Naive thymus-derived CD4-positive, alpha-beta T cell (primary cell): ENCODE measurements at places on chromosomes 2 and 18.
A peak's percentile ranks its signal among the peaks of the same experiment; 100 is the strongest.

DNA sequence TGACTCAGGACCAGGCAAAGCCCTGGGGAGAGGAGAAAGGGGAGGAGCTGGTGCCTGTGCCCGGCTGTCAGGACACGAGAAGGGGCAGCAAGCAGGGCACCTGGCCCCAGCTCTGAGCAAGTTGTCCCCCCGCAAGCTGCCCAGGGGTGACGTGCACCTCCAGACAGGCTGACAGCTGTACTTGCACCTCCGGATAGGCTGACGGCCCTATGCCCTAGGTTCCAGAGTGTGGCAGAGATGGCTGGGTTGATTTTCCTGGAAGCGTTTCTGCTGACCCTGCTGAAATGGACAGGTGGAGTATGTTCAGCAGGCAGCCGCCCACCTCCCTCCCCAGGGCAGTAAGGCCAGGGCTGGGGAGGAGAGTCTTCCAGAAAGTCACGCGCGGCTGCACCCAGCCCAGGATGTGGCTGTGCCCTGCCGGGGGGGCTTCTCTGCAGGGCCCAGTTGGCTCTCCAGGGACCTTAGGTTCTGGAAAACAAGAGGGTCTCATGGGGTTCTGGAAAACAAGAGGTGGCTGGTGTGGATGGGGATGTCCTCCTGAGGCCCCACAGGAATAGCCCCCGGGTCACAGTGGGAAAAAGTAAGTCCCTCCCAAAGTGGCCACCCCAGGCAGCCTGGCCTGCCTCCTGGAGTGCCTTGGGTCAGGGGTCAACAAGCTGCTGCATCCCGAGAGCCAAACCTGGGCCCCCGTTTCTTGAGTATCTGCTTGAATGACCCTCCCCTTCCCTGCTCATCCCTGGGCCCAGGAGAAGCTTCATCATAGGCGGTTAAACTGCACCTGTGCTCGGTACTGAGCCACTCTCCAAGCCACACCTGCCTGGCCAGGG, 71.4 kb upstream of the OTOS start:
- no peak for DNase-seq

DNA sequence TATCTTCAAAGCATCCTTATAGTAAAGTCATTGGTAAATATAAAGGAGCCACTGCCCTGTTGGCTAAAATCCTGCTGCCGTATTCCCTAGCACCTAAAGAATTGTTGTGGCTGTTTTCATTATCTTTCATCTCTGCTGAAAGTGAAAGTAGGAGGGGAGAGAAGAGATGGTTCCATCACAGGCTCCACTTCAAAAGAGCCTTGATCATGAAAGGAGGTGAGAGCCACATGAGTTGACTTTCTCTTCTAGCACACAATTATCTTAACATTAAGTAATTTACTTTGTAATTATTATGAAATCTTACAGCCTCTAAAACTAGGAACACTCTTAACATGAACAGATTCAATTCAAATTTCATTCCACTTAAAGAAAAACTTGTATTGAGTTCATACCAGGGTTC, 1050.9 kb upstream of the LRRTM1 start:
- no peak for DNase-seq

DNA sequence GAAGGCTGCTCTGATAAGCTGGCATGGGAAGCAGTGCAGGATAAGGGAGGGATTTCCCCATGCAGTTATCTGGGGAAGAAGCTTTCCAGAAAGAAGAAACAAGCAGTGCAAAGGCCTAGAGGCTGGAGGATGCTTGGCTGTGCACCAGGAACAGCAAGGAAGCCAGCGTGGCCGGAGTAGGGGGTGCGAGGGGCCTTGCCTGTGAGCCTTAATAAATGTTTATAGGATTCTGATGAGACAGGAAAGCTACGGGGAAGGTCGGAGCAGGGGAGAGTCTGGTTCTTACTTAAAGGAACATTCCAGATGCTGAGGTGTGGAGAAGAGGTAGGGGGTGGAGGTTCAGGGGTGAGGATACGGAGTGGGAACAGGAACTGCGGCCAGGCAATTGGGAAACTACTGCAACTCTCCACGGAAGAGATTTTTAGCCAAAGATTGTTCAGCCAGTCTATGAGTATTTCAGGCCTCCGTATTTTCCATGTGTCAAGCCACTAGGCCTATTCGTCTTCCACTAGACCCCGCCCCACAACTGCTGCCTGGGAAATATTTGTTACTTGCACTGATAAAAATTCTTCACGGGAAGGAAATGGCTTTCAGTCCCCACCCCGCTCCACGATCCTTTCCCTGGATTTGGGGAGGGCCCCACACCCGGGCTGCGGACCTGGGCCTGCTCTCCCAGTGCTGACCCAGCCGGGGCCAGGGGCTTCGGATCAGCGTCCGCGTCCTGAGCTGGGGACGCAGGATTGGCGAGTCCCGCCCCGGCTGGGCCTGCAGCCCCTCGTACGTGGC, 516 bp downstream of the EIF2AK2 start:
- no peak for DNase-seq

DNA sequence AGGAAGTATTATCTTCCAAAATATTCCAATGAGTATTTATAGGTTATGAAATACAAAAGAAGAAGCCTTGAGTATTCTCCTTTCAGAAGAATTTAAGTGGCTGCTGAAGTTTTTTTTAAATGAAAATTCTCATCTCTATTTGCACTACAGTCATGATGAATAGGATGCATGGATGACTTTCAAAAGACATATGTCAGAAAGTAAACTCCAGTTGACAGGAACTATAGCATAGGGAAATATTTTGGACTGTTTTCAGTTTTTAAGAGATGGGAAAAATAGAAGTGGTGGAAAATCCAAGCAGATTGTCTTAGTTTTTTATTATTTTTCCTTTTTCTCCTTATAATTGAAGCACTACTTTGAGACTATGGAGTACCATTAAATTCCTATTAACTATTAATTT, 825.1 kb upstream of the FSHR start:
- no peak for DNase-seq

DNA sequence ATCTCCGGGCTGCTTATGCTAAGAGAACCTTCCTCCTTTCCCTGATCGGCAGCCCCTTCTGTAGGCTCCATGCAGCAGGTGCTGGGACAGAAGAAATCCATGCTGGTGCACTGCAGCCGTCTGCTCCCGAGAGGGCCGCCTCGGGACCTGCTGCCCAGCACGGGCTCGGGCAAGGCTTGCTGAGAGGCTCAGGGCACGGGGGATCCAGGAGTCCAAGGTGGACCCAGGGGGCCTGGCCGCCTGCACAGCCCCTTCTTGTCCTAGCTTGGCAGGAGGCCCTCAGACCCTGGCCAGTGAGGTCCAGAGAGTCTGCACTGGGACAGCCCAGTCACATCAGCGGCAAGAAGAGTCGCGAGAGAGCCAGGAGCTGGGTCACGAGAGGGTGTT, 13.3 kb upstream of the DUSP2 start:
- DNase-seq = no peak

DNA sequence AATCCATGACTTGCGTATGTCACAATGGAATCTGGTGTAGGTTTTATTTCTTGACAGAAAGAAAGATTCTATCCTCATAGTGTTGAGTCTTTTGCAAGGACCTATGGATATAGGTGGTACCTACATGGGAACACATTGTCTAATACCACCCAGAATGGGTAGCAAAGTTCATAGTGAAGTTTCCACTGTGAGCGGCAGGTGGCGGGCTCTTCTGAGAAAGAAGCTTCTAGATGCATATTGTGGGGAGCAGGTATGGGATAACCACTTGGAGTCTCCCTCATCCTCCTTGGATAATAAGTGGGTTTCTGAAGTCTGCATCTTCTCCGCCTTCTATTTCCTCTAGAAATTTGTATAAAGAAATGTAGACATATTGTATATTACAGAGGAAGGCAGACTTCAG, 44.9 kb downstream of the LINC00305 start:
- DNase-seq = no peak

GRCh38 chr2:54644236-54644635, 79.2 kb upstream of the EML6 start:
- no peak for DNase-seq

GRCh38 chr2:44362207-44363015, 664 bp downstream of the CAMKMT start:
- peak; percentile 25 for DNase-seq
